ENCODE measurements at places on chromosomes 16 and 17.
A peak's percentile ranks its signal among the peaks of the same experiment; 100 is the strongest.

DNA sequence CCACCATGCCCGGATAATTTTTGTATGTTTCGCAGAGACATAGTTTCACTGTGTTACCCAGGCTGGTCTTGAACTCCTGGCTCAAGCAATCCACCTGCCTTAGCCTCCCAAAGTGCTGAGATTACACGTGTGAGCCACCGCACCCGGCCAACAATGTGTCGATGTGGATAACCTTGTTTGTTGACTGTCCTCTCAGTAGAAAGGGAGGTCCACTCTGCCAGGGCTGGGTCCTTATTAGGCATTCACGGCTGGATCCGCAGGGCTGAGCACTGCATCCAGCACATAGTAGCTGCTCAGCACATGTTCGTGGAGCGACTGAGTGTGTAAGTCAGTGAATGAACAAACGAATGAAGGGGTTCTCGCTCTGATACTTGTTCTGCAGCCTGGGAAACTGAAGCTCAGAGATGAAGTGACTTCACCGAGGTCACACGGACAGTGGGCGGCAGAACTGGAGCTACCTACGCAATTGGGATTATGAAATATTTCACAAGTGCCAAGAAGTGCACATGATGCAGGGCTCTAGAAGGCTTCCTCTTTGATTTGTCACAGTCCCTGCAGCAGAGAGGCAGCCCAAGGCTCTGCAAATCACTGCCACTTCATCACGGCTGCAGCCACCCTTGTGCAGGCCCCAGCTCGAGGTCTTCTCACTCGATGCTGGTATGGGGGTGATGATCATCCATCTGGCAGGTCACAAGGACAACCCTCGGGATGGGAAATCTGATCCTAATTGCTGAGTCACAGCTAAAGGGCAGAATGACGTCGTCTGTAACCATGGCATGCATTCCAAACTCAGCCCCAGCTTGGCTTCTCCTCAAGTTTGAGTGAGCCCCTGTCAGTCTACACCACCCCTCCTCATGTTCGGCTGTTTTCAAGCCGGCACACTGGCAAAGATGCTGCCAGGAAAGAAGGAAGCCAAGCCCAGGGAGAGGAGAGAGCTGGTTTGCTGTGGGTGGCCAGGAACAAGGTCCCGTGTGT lies 28.0 kb upstream of the SNN start:
- peak; percentile 70 for DNase-seq

GRCh38 chr17:19986941-19987861 lies 9.6 kb upstream of the AKAP10 start:
- no peak for DNase-seq

DNA sequence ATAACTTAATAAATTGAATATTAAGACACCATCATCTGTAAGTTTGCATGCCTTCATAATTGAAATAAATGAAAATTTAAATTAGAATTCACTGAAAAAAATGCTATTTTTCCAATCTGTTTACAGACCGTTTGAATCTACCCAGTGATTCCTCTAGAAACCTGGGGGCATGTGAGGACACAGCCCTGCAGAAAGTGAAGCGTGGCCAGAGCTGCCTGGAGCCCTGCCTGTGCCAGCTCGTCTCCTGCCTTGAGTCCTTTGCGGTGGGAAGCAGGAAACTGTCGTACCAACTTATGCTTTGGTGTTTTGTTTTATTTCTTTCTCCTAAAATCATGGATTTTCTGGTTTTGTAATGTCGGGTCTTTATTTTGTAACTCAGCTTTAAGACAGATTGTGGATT lies 67.8 kb upstream of the FA2H start:
- no peak for DNase-seq

- DNase-seq = peak; percentile 86
These were observed 16.3 kb downstream of the NACA2 start for GRCh38 chr17:61574542-61575351.

DNA sequence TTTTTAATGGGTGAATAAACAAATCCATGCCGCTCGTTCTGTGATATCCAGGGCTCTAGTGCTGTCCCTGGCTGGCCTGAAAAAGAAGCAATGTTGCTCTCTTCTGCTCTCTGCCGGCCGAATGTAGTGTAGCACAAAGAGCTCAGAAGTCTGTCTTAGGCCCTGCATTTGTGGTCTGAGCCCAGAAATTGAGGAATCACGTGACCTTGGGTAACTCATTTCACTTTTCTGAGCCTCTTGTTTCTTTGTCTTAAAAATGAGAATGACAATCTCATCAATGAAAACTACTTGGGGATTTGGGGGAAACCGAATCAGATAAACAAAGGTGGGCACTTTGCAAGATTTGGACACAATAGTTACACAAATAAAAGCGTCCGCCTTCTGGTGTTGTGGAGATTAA lies 381.6 kb upstream of the ASIC2 start:
- DNase-seq = peak; percentile 40

DNA sequence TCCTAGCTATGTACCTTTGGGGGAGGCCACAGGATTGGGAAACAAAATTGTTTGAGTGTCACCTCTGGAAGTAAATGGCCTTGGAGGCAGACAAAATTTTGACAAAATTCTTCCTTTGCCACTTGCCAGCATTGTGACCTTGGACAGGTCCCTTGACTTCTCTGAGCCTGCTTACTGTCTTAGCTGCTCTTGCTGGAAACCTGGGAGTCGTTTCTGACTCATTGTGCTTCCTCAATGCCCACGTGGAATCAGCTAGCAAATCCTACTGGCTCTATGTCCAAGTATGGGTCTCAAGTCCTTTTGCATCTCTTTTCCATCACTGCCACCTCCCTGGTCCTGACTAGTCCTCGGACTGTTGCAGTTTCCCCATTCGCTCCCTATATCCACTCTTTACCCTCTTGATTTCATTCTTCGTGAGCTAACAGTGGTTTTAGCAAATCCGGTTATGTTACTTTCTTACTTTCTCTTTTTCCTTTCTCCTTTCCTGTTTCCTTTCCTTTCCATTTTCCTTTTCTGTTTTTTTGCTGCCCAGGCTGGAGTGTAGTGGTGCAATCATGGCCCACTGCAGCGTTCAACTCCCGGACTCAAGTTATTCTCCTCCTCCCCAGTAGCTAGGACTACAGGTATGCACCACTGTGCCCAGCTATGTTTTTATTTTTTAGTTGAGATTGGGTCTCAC lies 68.1 kb upstream of the LGALS9 start:
- DNase-seq = no peak

GRCh38 chr17:75941442-75941819 lies 589 bp upstream of the FBF1 start:
- no peak for DNase-seq

- DNase-seq = no peak
These were observed 289.4 kb upstream of the EEF2KMT start for GRCh38 chr16:5386989-5387388.

DNA sequence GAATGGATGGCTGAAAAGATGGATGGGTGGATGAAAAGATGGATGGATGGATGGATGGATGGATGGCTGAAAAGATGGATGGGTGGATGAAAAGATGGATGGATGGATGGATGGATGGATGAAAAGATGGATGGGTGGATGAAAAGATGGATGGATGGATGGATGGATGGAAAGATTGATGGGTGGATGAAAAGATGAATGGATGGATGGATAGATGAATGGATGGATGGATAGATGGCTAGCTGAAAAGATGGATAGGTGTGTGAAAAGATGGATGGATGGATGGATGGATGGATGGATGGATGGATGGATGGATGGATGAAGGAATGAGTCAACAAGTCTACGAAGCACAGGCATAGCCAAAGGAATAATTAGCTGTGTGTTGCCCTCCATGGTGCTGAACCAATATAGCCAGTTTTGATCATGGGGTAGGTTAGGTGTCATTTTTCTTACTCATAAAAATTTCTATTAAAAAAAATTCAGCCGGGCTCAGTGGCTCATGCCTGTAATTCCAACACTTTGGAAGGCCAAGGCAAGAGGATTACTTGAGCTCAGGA lies 41.1 kb downstream of the NLRC5 start:
- DNase-seq = no peak

DNA sequence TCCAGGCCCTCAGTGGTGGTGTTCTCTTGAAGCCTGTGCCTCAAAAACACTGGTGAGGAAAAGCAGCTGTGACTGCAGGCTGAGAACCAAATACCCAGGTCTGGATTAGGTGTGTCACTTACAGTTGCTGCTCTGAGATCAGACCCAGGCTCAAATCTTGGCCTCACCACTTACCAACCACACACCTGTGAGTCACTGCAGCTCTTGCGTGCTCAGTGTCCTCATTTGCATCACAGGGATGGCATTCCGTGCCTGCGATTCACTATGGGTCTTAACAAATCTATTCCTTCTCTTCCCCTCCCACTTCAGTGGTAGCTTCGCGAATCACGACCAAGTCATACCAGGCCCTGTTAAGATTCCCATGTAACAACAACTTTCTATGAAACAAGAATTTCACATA lies 233.4 kb upstream of the HSBP1 start:
- no peak for DNase-seq

GRCh38 chr16:27489906-27490305 lies 59.8 kb downstream of the GTF3C1 start:
- DNase-seq = no peak

GRCh38 chr17:42698736-42699414 lies 16.5 kb downstream of the CNTNAP1 start:
- no peak for DNase-seq

DNA sequence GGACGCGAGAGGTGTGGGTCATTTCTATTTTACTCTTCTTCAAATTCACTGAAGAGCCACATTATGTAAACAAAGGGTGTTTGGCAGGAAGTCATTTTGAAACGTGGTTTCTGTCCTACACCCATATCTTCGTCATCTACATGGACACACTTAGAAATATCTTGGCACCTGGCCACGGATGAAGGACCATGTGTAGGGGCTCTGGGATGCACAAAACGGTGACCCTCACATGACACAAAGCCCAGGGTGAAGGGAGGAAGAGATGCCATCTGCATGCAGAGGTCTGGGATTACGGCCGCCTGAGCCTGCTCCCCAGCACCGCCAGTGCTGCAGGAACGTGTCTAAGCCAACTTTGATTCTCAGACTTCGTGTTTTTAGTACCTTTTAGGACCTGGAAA lies 130.2 kb upstream of the CHMP6 start:
- no peak for DNase-seq

- no peak for DNase-seq
These were observed 144.1 kb downstream of the SPECC1 start for GRCh38 chr17:20153231-20153630.

DNA sequence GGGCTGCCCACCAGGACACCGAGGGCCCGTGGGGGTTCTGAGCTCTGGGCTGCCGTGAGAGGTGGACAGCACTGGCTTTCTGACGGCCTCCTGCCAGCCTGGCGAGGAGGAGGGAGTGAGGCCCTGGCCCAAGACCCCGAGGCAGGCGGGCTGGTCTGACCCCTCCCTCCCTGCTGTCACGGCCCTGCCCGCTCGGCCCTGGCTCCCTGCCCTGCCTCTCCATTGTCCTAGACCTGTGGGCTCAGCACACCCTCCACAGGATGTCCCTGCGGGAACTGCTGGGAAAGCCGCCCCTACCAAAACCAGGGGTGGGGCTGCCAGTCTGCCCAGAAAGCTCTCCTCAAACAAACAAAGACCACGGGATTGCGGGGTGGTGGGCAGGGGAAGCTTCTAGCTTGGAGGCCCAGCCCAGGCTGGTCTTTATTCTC lies 20.7 kb downstream of the SPNS2 start:
- no peak for DNase-seq

GRCh38 chr16:46788891-46789474 lies 40.8 kb upstream of the MYLK3 start:
- DNase-seq = no peak

DNA sequence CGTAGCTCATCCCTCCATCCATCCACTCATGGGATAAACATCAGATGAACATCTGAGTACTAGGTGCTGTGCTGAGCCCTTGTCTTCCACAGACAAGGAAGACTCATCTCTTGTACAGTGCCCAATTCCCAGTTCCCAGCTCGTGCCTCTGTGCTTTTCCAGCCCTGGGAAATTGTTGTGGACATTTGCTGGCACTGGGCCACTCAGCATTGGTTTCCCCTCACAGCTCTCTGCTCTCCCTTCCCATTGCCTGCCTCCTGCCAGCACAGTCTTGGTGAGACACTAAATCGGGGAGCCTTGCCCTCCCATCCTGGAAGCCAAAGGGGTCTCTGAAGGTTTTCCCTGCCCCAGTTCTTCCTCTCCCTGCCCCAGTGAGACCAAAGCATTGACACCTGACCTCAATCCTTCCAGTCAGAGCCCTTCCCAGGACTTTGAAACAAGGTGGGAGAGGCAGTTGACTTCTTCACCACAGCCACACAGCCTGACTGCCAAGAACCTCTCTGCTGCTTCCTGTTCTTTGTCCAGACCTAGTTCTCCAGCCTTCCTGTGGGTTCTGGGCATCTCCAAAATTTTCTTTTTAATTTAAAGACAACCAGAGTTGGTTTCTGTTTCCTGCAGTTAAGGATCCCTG lies 50.2 kb downstream of the WSB1 start:
- DNase-seq = no peak

DNA sequence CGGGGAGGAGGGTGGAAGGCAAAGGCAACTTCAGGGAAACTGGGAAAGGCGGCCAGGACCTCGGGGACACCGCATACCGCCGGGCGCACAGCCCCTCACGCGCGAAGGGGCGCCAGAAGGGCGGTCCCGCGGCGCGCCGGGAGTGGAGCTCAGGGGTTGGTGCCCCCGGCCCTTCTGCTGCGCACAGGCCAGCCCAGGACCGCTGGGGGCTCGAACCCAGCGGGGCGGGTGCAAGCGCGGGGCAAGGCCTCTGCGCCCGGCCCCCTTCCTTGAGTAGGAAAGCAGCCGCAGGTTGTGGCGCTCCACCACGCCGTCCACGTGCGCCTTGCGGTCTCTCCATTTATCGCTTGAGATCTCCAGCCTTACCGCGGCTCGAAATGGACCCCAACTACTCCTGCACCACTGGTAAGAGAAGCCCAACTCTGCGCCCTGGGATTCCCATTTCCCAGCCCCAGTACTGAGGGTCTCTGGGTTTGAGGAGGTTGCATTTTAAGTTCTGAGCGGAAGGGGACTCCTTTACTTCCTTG lies 3.0 kb upstream of the MT1A start:
- DNase-seq = no peak

GRCh38 chr16:53519417-53520091 lies 16.5 kb upstream of the AKTIP start:
- no peak for DNase-seq

DNA sequence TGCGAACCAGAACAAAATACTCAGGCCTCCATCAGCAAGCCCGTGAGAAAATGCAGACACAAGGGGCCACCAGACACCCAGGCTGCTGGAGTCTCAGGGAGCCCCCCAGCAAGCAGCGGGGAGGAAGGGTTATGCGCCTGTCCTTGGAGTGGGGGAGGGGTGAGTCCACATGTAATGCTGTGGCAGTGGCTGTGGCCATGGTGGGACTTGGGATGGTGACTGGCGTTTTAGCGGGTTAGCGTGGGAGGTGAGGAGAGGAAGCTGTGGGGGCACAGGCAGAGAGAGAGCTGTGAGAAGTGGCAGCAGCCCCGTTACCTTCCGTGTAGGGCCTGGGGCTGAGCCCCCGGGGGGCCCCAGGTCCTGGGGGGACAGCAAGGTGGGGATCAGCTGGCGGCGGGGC lies 58.3 kb downstream of the SRCIN1 start:
- no peak for DNase-seq

Data from NCI-H1694 (cell line).